ENCODE measurements at places on chromosomes 11 and 22.

DNA sequence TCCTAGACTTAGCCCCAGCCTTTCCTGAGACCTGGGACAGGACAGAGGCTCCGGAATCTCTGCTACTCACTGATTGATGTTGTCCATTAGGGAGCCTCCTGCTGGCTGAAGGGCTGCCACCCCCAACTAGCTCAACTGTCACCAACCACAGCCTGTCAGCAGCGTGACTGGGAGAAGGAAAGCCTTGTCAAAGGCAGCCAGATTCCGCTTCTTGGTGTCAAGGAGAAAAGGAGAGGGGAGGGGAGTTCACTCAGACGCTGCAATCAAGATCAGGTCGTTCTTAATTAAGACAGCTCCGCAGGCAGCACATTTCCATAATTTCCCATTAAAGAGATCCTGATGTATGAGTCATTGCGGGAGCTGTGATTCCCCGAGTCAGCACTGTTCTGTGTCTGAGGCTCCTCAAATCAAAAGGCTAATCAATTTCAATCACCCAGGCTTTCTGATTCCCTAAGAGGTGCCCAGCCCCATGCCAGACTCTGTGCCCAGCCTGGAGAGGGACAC lies 152.8 kb upstream of the ZBED5 start:
- DNase-seq = no peak

GRCh38 chr11:44342616-44343015 lies 32.7 kb upstream of the ALX4 start:
- DNase-seq = no peak

DNA sequence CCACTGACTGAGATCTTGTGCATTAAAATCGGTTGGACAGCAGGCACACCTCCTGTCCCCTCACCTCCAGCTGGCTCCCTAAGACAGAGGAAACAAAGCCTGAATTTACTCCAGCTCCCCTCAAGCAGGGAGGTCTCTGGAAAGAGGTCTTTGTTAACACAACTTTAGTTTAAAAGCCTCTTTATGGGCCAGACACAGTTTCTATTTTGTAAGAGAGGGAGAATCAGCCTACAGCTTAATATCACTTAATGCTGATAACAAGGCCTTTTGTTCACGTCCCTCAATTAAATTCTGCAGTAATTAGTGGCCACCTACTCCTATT lies 36.3 kb downstream of the PLEKHA7 start:
- DNase-seq = no peak

- DNase-seq = no peak
Measured at GRCh38 chr22:31269892-31270579, 22.3 kb downstream of the PIK3IP1 start.

DNA sequence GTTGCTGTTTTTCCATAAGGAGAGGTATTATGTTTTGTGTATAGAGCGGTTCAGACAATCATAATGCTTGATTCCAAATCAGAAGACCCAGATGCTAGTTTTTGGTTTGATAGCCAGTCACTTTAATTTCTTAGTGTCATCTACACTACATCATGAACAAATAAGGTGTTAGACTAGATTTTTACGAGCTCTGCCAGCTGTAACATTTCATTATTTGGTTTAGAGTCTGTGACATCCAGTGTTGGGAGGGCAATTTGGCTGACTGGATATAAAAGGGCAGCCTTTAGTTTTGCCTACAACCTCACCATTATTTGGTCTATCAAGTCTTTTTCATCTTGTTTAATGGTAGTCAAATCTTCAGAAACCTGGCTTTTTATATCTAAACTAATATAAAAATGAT lies 30.2 kb upstream of the FBXO3 start:
- DNase-seq = no peak

DNA sequence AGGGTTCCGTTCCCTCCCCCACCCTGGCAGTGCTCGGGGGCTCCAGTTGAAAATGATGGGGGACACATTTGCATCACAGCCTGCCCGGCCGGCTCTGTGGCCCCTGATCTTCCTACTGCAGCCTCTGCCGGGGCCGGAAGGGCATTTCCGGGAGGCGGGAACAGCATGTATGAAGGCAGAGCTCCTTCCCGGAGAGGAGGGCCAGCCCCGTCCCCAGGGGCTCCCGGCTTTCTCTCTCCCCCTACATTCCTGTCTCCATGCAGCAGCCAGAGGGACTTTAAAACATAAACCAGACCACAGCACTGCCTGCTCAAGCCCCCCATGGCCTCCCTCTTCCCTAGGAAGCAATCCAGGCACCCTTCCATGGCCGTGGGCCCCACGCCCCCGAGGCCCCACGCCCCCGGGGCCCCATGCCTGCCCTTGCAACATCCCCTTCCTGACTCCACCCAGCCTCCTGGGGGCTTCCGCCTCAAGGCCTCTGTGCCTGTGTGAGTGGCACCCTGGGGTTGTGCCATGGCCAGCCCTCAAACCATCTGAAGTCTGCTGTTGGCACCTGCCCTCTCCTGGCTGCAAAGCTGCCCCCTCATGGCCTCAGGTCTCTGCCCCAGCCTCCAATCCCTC lies 73.1 kb downstream of the CDKN1C start:
- DNase-seq = no peak

- DNase-seq = no peak
Measured at GRCh38 chr11:91857179-91857578, 367.4 kb upstream of the FAT3 start.

All from activated T-helper 1 cell treated with anti-CD3 and anti-CD28 coated beads, Interleukin-12 subunit alpha, Interleukin-12 subunit beta, Interleukin-2, Interleukin-4 antibody, amounts not matched to agents 30 ng/mL and 10 ng/mL and 1 ng/mL, durations not matched to agents 14 hours and 24 hours and 36 hours (primary cell).